ENCODE measurements at places on chromosomes 13 and 19. TPM values are rescaled to one million over a fixed set of nuclear protein-coding genes. Genes with fewer than 3 reads are reported as not detected.

DNA sequence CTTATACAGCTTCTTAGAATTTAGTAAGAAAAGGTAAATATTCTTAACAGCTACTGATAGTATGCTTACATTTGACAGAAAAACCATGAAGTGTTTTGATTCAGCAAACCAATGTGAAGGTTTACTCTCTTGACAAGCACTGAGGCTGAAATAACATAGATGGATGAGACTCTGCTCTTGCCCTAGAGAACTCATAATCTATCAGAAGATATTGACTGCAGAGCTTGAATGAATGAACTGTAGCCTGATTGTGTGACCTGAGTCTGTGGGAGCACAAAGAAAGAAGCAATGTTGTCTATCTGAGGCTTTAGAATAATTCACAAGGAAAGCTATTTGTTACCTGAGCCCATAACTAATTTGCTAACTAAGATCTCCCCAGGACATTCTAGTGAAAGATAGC lies 1235.3 kb downstream of the OLFM4 start:
- DNase-seq: no peak

Gene HCST
- not detected for total RNA-seq

Gene PROZ
- total RNA-seq: not detected

Gene CRX
- total RNA-seq: not detected

DNA sequence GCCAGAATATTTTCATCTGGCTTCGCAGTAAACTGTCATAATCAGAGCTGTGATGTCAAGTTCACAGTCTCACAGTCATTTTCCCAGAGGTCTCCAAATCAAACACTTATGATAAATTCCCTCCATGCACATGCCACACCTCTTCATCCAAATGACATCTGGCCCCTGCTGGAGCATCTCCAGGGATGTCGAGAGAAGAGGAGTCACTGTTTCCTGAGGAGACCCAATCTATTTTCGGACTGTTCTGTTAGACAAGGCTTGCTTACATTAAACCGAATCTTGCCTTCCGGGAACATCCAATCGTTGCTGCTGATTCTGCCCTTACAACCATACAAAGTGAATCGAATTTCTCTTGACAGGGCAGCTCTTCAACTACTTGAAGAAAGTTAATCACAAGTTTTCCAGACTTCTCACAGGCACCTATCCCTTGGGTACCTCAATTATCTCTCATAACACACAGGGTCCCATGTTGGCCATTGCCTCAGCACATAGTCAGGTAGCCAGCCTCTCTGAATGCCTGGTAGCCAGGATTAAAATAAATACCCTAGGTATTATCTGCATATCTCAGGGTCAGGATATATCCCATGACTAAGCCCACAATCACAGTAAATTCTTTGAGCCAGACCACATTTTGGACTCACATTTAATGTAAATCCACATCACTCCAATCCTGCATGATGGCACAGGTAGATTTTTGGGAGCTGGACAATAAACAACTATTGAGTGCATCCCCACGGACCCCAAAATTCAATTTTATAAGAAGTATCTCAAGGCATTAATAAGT lies 182.5 kb downstream of the ABCC4 start:
- DNase-seq: no peak

DNA sequence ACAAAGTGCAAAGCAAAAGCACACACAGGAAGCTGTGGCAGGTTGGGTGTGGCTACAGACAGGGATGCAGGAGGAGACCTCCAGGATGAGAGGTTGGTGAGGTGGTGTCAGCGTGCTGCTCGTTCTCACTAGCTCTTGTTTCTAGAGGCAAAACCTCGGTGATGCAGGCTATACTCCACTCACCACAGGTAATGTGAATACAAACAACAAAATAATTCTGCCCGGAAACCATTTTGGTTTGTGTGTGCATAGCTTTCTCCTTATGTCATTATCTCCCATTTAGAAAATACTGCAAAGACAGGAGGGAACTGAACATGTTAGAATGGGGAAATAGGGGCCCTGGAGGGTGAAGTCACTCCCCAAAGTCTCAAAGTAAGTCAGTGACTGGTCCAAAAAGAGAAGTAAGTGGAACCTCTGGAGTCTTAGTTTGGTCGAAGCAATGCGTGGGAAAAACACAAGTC lies 9.4 kb downstream of the LCP1 start:
- DNase-seq: no peak

DNA sequence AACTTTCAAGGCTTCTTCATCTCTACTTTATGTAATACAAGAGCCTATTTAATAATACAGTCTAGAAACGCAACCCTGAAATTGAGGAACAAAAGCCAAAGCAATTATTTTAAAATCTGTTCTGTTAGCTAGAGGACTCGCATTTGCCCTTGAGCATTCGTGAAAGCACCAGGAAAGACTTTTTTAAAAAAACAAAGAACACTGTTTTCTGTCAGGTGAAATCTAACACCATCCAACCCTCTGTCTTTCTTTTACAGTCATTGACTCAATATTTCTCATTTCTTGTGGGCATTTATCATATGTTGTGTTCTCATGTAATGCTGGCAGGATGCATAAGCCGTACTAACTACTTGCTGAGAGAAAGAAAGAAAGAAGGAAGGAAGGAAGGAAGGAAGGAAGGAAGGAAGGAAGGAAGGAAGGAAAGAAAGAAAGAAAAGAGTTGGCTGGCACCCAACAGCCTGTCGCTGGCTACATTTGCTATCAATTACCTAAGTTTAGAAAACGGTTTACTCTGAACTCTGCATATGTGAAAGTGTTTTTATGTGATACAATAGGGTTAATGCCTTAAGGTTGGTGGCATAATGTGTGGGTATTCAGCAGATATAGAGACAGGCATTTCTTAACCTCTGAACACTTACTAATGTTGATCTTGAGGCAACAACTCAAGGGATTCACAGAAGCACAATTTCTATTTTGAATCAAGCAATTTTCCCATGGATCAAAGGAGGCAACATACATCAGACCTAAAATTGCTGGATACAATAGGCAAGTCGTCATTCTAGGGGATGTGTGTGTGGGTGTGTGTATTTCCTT lies 445.4 kb downstream of the DCT start:
- no peak for DNase-seq

GRCh38 chr19:54738715-54739114 lies 402 bp downstream of the KIR2DL3 start:
- no peak for DNase-seq

DNA sequence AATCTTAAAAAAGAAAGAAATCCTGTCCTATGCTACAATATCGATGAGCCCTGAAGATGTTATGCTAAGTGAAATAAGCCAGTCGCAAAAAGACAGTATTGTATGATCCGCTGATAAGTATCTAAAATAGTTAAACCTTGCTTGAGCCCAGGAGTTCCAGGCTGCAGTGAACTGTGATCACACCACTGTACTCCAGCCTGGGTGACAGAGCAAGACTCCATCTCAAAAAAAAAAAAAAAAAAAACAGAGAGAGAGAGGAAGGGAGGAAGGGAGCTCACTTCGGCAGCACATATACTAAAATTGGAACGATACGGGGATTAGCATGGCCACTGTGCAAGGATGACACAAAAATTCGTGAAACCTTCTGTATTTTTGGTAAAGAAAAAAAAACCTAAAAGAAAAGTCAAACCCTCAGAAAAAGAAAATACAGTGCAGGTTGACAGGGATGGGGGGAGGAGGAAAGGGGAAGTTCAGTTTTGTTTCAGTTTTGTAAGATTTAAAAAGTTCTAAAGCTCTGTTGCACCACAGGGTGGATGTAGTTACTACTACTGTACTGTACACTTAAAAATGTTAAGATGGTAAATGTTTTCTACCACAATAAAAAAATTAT lies 8.4 kb downstream of the CLASRP start:
- DNase-seq: no peak

Data from gastrocnemius medialis (tissue), 4 donors.